ENCODE measurements at places on chromosomes 11 and 22. TPM values are rescaled to one million over a fixed set of nuclear protein-coding genes. Genes with fewer than 3 reads are reported as not detected.

ANO5 gene
- polyA plus RNA-seq, result 4.2 TPM

DNA sequence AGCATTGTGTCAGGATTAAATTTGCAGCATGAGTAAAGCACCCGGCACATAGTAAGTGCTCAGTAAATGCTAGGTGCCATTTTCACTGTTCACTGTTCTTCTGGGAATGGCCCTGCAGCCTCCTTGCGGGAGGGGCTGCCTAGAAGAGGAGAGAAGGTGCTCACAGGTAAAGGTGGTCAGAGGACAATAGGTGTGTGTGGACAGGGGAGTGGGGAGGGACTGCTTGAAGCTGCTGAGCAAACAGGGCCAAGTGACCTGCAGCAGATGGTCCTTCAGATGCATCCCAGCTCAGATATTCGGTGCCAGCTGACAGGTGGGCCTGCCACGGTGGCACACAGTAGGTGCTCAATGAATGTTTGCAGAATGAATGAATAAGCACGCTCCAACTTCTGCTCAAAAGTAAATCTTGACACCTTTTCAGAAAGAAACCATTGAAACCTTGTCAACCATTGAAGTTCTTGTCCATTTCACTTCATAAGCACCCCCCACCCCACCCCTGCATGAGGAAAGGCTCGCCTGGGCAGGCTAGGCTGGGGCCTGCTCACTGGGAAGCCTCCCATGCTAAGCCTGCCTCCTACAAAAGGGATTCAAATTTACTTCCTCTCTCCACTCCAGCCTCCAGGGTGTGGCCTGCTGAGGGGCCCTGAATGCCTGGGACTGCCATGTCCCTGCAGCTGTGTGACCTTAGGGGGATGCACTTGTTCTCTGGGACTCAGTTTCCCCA is 1.6 kb downstream of the KIAA0930 start:
- no peak for DNase-seq

DNA sequence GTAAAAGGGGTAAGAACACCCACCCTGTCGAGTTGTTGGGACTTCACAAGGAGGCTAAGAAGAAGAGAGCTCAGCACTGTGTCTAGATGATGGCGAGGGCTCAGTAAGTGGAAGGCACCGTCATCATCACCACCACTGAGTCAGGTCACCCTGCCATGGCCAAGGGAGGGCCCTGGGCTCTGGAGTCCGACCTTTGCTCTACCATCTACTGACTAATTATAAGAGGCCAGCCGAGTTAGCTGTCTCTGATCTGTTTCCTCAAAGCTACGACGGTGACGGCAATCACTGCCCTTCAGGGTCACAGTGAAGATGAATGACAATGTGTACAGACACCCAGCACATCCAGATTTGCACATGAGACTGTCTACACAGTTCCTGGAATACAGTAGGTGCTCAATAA is 29.3 kb downstream of the KIAA0930 start:
- DNase-seq, result no peak

DNA sequence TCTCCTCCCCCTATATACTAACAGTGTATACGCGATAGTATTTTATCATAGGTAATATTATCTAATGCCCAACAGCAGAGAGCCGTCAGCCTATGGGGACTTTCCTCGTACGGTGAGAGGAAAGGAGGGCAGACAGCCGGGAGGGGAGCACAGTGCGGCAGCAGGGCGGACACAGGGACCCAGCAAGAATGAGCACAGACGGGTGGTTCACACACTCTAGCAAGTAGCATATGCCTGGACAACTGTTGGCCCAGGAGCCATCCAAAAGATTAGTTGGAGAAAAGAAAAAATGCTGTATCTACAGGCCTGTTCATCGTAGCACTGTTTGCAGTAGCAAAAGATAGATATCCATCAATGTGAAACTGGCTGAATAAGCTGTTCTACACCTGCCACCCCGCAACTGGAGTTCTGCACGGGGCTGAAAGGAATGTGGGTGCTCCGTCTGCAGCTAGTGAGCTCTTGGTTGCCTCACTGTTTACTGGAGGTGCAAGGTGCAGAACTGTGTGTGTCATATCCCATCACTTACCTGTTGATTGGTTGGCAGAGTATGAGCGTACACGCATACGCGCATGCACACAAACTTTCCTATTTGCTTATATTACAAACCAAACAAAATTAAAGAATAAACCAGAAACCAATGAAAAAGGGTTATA is 324.3 kb downstream of the TBC1D22A start:
- no peak for DNase-seq
